ENCODE measurements at places on chromosomes 7 and 10.

DNA sequence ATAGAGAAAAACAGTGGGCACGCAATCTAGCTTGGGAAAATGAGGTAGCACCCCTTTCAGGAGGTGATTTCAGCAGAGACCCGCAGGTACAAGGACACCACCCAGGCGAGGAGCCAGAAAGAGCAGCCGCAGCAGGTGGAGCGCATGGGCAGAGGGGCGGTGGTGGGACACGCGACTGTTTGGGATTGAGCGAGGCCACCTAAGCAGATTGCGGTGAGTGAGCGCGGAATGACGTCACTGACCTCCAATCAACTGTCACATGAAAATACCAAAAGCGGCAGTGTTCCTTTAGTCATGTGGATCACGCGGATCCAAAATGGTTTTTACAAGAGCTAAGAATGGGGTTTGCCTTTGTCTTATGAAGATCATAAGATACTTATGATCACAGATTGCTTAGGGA is 40.2 kb upstream of the SLC26A3 start:
- no peak for DNase-seq

- DNase-seq: no peak
Observed at GRCh38 chr10:36236931-36237330, 594.8 kb upstream of the FZD8 start.

GRCh38 chr7:116499168-116500077 is at the start of gene CAV2:
Gene CAV2, plus strand, starts transcription at chr7:116499738. Its CDS starts 44 bp downstream, at chr7:116499782.
- DNase-seq: no peak

GRCh38 chr7:1935176-1936005 is 265.3 kb downstream of the ELFN1 start:
- no peak for DNase-seq

GRCh38 chr7:151888079-151889067 is 11.5 kb upstream of the PRKAG2 start:
- no peak for DNase-seq

GRCh38 chr10:28594406-28594805 is 61.5 kb downstream of the WAC start:
- no peak for DNase-seq

DNA sequence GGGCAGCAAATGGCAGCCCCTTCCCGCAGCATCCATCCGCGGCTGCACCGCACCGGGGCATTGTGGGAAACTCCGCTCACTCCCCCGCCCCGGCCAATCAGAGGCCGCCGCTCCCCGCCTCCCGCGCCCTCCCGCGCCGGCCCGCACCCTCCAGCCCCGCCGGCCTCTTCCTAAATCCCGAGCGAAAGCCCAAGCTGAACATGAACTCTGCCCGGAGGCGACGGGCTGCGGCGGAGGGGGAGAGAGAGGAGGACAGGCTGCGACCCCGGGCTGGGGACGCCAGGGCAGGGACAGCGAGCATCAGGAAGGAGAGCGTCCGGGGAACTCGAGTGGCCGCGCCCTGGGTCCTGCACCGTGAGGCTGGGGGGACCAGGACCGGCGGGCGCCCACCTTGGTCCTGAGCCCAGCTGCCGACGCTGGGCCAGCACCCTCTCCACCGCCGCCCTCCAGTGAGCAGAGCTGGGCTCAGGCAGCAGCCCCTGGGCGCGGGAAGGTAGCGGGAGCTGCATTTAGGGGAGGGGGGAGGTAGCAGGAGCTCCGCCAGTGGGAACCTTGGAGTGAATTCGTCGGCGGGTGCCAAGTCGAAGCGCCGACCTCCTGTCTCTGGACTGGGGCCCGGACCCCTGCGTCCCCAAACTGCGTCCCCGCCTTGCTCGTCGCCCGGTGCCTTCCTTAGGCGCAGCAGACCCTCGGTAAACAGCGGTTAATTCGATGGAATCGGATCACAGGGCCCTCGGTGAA is at the start of gene DGKI:
TSS of gene DGKI (minus strand) at position 148 of the 741 bp plus-strand sequence.
- DNase-seq: no peak

GRCh38 chr10:8803992-8804391 is 749.5 kb downstream of the GATA3 start:
- DNase-seq: no peak

GRCh38 chr7:70701991-70702390 is 430.0 kb upstream of the GALNT17 start:
- no peak for DNase-seq

- no peak for DNase-seq
Observed at GRCh38 chr10:95221124-95221523, 27.1 kb downstream of the ACSM6 start.

All from activated CD4-positive, alpha-beta T cell treated with anti-CD3 and anti-CD28 coated beads for 4 hours (primary cell).